ENCODE measurements at places on chromosomes 12 and 14. TPM values are rescaled to one million over a fixed set of nuclear protein-coding genes. Genes with fewer than 3 reads are reported as not detected.

- H3K36me3 ChIP-seq, result no peaks in the 10 kb centered on the region
- H3K27ac ChIP-seq, result no peak overlapping the region
- no peaks in the 10 kb centered on the region for H3K4me1 ChIP-seq
- no peak overlapping the region for H3K4me3 ChIP-seq
Observed at GRCh38 chr12:108271951-108272872, 66.9 kb downstream of the CMKLR1 start.

DNA sequence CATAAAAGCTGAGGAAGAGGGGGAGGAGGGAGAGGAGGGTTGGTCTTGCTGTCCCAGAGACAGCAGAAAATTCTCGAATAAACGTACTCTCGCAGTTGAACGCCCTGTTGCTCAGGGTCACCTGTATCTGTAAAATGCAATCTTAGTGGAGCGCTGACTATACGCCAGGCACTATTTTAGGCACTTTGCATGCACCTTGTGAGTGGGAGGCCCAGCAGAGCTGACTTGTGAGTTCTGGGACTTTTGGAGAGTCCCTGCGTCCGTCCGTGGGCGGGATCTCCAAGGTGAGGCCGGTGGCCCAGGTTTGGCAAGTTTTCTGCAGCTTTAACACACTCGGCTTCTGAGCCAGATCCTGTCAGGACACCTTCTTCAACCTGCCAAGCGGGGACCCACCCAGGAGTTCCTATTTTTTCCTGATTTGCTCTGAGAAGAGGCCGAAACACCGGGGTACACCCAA lies 32.5 kb upstream of the PLEKHG6 start:
- no peak for DNase-seq
- no peaks in the 10 kb centered on the region for H3K36me3 ChIP-seq
- H3K4me1 ChIP-seq, result peaks cover 3% of the 10 kb centered on the region
- H3K27ac ChIP-seq, result peak overlapping the region; percentile 21
- peak overlapping the region; percentile 61 for H3K4me3 ChIP-seq

- H3K4me1 ChIP-seq, result peaks cover 36% of the 10 kb centered on the region
- H3K27ac ChIP-seq, result peak overlapping the region; percentile 35
- DNase-seq, result no peak
- peaks cover 49% of the 10 kb centered on the region for H3K27me3 ChIP-seq
- H3K4me3 ChIP-seq, result no peak overlapping the region
Observed at GRCh38 chr12:98371419-98371818, 144.0 kb upstream of the TMPO start.

- no peak overlapping the region for H3K27ac ChIP-seq
- no peaks in the 10 kb centered on the region for H3K27me3 ChIP-seq
- DNase-seq, result no peak
- peaks cover 4% of the 10 kb centered on the region for H3K4me1 ChIP-seq
- H3K36me3 ChIP-seq, result peaks cover 16% of the 10 kb centered on the region
Observed at GRCh38 chr14:65054471-65055085, 47.7 kb downstream of the MAX start.

DNA sequence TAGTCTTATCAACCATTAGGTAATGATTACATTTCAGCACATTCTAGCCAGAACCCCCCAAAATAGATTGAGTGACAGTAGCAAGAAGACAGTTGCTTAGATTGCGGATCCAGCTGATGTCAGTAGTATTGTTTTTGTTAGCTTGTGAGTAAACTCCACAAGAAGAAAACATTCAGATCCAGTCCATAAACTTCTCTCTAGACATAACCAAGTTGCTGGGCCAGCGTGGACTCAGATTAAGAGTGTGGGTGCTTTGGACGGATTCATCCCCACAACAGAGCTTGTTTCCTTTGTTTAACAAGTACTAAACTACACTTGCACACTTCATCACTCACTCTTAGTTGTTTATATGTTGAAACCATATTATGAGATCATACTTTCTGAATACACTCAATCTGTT lies 293.4 kb downstream of the NPAS3 start:
- H3K36me3 ChIP-seq, result no peaks in the 10 kb centered on the region
- H3K4me3 ChIP-seq, result no peak overlapping the region
- no peaks in the 10 kb centered on the region for H3K27me3 ChIP-seq
- DNase-seq, result no peak
- H3K4me1 ChIP-seq, result no peaks in the 10 kb centered on the region
- H3K27ac ChIP-seq, result no peak overlapping the region

DNA sequence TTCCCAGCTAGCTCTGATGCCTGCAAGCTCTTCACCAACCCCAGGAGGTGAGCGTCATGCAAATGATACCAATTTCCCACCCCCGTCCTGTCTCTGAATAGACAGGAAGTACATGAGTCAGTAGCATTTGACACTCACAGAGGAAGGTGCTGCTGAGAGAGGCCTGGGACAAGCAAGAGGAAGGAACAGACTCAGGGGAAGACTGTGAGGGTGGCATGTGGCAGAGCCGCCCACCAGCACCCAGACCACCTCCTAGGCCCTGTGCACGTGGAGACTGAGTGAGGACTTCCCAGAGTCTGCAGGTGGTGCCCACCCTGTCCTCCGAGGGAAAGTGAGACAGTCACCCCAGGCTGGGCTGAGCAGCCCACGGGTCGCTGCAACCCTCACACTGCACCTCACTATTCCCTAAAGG lies 199.5 kb upstream of the SFSWAP start:
- H3K4me3 ChIP-seq, result no peak overlapping the region
- peaks cover 18% of the 10 kb centered on the region for H3K4me1 ChIP-seq
- peaks cover 10% of the 10 kb centered on the region for H3K27me3 ChIP-seq
- H3K36me3 ChIP-seq, result no peaks in the 10 kb centered on the region
- peak; percentile 72 for DNase-seq

DNA sequence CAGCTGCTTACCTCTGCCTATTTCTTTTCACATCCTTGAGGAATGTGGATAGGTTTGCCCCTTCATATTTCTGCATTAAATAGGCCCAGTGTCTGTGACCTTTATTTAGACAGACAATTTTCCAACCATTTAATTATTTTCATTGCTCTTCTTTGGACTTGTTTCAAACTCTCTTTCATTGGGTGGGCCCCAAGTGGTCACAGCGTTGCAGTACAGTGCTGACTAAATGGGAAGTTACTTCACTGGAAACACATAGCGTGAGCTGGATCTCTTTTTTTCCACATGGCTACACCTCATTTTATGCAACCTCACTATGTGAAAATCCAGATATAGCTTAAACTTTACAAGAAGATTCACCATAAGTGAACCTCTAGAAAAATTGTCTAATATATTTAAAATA lies 438.9 kb downstream of the ADAMTS20 start:
- H3K27ac ChIP-seq, result no peak overlapping the region
- no peaks in the 10 kb centered on the region for H3K27me3 ChIP-seq
- H3K4me1 ChIP-seq, result no peaks in the 10 kb centered on the region
- no peak for DNase-seq

GRCh38 chr12:63935361-63935760 lies 90.9 kb downstream of the SRGAP1 start:
- H3K27ac ChIP-seq, result no peak overlapping the region
- H3K36me3 ChIP-seq, result no peaks in the 10 kb centered on the region
- H3K27me3 ChIP-seq, result peaks cover 19% of the 10 kb centered on the region
- DNase-seq, result no peak
- no peaks in the 10 kb centered on the region for H3K4me1 ChIP-seq

DNA sequence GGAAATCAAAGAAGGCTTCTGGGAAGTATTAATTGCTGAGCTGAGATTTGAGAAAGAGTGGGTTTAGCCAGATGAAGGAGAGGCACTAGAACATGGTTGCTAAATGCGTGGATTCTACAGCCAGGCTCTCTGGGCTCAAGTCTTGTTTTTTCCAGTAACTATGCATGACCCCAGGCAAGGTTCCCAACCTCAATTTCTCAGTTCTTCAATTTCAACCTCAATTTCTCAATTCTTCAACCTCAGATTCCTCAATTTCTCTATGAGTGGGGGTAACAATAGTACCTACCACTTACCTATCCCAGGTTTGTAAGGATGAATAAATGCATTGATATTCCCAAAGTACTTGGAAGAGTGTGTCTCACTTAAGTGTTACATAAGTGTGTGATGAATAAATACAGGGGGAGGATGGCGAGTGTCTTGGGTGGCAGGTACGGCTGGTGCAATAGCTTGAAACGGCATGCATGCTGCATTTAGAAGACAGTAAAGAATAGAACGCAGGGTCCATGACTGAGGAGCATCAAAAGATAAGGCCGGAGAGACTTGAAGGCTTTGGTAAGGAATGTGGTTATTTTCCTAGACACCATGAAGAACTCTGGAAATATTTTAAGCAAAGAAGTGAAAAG lies 149.1 kb upstream of the ATP2B1 start:
- no peak overlapping the region for H3K4me3 ChIP-seq
- H3K36me3 ChIP-seq, result peaks cover 10% of the 10 kb centered on the region
- peaks cover 34% of the 10 kb centered on the region for H3K4me1 ChIP-seq
- DNase-seq, result no peak

DNA sequence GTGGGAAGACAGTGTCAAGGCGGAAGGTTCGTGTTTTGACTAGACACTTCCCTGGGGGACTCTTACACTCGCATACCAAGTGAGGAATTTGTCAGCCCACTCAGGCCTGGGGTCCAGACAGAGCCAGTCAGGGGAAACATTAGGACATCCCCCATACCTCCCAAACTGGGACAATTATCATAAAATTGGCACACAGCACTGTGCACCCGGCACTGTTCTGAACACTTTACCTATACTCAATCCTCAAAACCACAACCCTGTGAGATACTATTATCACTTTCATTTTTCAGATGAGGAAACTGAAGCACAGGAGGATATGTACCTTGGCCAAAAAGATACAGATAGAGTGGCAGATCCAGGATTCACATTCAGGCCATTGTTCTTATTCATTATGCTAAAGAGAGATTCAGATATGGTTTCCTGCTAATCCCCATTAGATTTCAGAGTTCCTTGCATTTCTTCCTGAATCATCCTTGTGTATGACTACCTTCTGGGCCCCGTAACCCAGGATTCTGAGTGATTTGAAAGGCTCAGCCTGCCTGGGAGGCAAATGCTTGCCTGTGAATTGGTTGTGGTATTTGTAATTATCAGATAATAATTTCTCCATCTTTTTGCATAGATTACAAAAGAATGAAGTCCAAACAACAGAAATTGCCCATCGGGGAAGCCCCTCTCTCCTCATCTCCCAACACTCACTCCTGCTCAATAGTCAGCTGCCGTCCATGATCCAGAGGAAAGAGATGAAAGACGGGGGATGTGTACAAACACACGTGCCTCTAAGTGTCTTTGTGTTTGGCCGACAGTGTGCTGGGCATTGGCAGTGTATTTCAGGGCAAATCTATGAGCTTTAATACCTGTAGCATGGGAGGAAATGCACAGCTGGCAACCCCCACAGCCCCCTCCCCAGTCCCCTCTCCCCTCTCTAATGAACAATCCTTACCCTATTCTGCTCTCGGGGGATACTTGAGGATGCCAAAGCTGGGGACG lies 4.6 kb downstream of the TAC3 start:
- peak; percentile 53 for DNase-seq
- H3K4me1 ChIP-seq, result peaks cover 23% of the 10 kb centered on the region
- no peaks in the 10 kb centered on the region for H3K36me3 ChIP-seq
- no peak overlapping the region for H3K27ac ChIP-seq
- peak overlapping the region; percentile 9 for H3K4me3 ChIP-seq

DNA sequence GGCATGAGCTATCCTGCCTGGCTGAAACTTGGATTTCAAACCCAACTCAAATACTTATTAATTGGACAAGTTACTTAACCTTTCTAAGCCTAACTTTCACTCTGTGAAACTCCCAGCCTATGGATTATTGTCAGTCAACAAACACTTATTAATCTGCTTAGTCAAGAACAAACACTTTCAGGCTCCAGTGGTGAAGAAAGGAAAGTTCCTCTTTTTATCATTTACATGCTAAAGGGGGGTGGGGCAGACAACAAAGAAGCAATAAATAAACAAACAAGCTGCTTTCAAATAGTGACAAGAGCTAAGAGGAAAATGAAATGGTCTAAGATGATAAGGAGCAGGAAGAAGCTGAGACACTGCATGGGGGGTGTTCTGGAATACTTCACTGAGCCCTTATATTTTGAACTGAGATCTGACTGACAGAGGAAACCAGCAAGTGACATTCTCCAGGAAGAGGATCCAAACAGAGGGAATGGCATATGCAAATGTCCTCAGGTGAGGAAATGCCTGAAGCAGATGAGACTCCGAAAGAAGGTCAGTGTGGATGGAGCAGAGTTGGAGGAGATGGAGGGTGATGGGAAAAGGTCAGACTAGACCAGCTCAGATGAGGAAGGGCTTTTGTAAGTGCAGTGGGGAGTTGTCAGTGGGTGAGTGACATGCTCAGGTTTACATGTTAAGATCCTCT lies 259.6 kb downstream of the ITPR2 start:
- no peak for DNase-seq
- H3K4me1 ChIP-seq, result peaks cover 12% of the 10 kb centered on the region
- H3K36me3 ChIP-seq, result peaks cover 25% of the 10 kb centered on the region
- no peaks in the 10 kb centered on the region for H3K27me3 ChIP-seq
- H3K4me3 ChIP-seq, result no peak overlapping the region
- H3K27ac ChIP-seq, result no peak overlapping the region

GRCh38 chr12:19647806-19648556 lies 208.7 kb downstream of the AEBP2 start:
- no peak for DNase-seq
- peaks cover 4% of the 10 kb centered on the region for H3K36me3 ChIP-seq
- H3K27me3 ChIP-seq, result no peaks in the 10 kb centered on the region
- H3K4me3 ChIP-seq, result no peak overlapping the region
- H3K4me1 ChIP-seq, result no peaks in the 10 kb centered on the region

- H3K36me3 ChIP-seq, result no peaks in the 10 kb centered on the region
- DNase-seq, result no peak
- H3K27ac ChIP-seq, result no peak overlapping the region
- H3K27me3 ChIP-seq, result peaks cover 52% of the 10 kb centered on the region
- H3K4me1 ChIP-seq, result peaks cover 3% of the 10 kb centered on the region
Observed at GRCh38 chr14:54651649-54652048, 84.7 kb downstream of the SAMD4A start.

DNA sequence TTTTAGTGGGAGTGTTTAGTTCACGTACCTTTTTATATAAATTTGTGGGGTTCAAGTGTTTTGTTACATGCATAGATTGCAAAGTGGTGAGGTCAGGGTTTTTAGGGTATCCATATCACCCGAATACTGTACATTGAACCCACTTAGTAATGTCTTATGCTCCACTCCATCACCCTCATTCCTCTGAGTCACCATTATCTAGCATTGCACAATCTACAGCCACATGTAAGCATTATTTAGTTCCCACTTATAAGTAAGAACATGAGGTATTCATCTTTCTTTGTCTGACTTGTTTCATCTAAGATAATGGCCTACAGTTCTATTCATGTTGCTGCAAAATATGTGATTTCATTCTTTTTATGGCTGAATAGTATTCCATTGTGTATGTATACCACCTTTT lies 583.7 kb upstream of the LRFN5 start:
- no peaks in the 10 kb centered on the region for H3K27me3 ChIP-seq
- no peaks in the 10 kb centered on the region for H3K36me3 ChIP-seq
- no peak overlapping the region for H3K4me3 ChIP-seq
- no peak overlapping the region for H3K27ac ChIP-seq
- H3K4me1 ChIP-seq, result no peaks in the 10 kb centered on the region

- DNase-seq, result peak; percentile 47
- H3K4me1 ChIP-seq, result no peaks in the 10 kb centered on the region
- H3K27ac ChIP-seq, result no peak within 1 kb of the TSS
- no peak within 1 kb of the TSS for H3K4me3 ChIP-seq
- H3K27me3 ChIP-seq, result peaks cover 30% of the 10 kb centered on the region
Observed at GRCh38 chr12:109020796-109021380, at the start of gene SVOP. Gene SVOP, minus strand, starts transcription at chr12:109021068. Its CDS starts 200 bp downstream, at chr12:109020868.

The IQSEC3 gene
- total RNA-seq, result 2.0 TPM

The RPL10L gene
- not detected for total RNA-seq

The C12orf60 gene
- total RNA-seq, result 1.9 TPM

The TMEM179 gene
- not detected for total RNA-seq

The SYCP3 gene
- 0.93 TPM for total RNA-seq

The ZFHX2 gene
- 1.8 TPM for total RNA-seq

The CLBA1 gene
- 0.56 TPM for total RNA-seq

The TCL1B gene
- total RNA-seq, result not detected

Measured in activated CD8-positive, alpha-beta memory T cell treated with anti-CD3 and anti-CD28 coated beads, Interleukin-2, amount 10 ng/mL, durations not matched to agents 7 days and 5 days (primary cell).